ENCODE measurements at places on chromosomes 7 and 10.

- DNase-seq = no peak
Measured at GRCh38 chr10:17801507-17801906, 7.6 kb upstream of the MRC1 start.

- DNase-seq = peak; percentile 51
Measured at GRCh38 chr7:29989257-29989995, at the start of gene SCRN1. TSS of gene SCRN1 (minus strand) at chr7:29989801. CDS start at chr7:29969067, 20,734 bp downstream.

DNA sequence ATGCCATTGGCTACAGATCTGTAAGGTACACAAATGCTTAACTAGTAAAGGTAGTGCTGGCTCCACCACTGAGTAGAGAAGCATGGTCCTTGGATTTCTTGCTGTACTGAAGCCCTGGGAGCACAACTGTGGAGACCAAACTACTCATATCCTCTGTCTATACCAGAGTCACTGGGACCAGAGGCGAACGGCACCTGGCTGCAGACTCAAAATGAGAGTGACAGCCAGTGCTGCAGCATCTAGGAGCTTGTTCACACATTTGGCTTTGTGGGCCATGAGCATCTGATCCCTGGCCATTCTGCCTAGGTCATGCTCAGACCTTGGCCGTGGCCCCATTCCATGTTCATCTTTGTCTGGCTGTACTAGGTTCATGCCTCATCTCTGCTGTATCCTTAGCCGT is 31.9 kb downstream of the LRRC18 start:
- DNase-seq = no peak

DNA sequence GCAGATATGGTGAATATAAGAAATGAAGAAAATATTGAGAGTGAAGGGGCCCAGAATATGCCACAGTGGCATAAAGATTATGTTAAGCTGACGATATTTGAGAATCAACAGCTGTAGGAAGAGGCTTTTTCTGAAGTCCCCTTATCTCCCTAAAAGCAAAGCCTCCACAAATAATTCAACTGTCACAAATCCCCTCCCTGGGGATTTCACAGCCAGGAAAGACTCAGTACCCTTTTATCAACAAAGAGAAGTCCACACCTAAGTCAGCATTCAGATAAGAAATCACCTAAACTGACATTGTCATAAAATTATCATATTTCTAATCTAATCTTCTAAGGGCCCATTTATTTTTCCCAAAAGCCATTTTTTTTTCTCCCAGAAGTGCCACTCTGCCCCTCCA is 284.9 kb upstream of the VWC2 start:
- no peak for DNase-seq

GRCh38 chr10:110366635-110367034 is 61.9 kb upstream of the SMNDC1 start:
- no peak for DNase-seq

GRCh38 chr7:24135003-24135817 is 148.8 kb upstream of the NPY start:
- no peak for DNase-seq

DNA sequence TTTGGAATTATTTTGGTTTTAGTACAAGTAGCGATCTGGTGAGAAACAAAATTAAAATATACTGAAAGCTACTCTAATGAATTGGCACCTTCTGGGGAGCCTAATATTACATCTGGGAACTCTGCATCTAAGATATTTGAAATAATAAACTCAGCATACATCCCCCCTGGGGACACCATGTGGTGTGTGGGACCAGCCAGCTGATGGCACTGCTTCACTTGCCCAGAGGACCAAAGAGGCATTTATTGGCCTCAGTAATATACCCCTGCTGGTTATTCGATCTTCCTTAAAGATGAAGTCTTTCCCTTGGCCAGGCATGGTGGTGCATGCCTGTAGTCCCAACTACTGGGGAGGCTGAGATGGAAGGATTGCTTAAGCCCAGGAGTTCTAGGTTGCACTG is 195.1 kb upstream of the AUTS2 start:
- DNase-seq = no peak

GRCh38 chr7:130329681-130330080 is 14.9 kb upstream of the CPA5 start:
- no peak for DNase-seq

DNA sequence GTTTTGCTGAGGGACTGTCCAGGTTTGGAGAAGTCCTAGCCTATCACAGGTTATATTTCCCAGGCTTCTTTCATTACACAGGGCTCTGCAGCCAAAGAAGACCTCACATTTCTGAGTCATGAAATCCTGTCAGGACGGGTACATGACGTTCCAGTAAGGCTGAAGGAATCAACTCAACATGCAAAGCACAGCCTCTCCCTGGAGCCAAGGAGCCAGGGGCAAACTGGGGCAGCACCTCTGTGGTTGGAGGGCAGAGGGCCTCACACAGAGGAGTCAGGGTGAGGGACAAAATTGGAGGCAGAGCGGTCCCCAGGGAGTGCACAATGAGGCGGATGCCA is 116.3 kb upstream of the GDF10 start:
- no peak for DNase-seq

DNA sequence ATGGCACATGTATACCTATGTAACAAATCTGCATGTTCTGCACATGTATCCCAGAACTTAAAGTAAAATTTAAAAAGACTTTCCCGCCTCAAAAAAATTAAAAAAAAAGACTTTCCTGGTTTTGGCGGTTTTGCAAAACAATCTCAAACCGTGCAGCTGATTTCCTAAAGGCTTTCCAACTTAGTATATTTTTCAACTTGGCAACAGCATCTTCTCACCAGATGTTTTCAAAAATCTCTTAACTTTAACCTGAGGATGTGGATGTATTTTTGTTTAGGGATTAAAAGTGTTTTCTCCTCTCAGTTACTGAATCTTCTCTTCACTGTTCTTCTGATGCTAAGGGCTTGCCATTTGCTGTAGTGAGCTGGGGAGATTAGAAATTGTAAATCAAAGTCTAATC is 96.5 kb upstream of the PLPP4 start:
- DNase-seq = no peak

DNA sequence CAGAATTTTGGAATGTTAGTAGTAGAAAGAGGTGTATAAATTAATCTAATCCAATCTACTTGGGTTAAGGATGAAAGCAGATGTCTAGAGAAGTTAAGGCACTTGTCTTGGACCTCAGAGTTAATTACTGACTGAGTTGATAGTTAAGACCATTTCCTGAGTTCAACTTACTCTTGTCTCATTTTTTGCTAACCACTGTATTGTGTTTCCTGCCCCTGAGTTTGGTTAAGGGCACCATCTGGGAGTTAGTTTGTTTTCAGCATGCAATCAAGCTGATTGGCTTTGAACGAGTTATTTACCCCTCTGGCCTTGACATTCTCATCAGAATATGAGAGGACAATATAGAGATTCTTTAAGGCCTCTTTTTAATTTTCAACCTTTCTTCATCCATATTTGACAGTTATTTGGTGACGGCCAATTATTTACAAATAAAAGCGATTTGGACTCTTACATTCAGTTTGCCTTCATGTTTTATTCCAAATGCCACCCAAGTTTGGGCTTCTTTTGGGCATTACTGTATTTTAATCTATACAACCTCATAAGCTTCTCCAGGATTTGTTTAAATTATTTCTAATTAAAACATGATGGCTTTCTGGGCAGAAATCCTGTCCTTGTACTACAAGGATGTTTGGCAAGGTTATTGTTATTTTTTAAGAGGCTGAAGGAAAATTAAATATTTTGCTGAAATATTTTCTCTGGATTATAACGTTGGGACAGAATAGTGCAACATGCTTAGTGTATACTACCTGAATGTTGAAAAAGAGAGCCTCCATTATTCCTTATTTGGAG is 225.0 kb downstream of the CACNB2 start:
- DNase-seq = no peak

DNA sequence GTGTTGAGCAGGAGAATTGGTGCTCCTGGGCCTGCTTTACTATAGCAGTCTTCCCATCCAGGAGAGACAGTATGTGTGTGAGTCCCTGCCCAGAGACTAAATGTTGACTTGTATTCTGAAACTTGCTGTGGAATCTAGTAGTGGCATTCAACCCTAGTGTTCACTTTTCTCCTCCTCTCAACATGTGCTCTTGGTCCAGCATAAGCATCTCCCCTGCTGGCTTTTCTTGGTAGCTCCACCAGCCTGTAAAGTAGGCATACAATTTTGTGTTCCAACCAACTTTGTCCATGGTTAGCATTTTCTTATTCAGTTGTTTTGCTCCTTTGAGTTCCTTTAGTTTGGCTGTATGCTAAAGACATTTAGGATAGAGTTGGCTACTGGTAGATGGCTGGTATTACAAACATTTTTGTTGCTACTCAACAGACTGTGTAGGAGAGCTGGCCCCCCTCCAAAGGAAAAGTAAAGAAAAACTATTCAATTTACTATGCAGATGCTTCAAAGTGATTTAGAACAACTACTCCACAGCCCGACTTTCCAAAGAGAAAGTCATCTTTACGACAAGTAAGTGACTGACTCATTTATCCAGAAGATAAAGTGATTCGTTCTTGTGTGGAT is 46.0 kb downstream of the ASB4 start:
- DNase-seq = no peak

GRCh38 chr7:42617806-42618457 is 293.9 kb downstream of the C7orf25 start:
- peak; percentile 13 for DNase-seq

DNA sequence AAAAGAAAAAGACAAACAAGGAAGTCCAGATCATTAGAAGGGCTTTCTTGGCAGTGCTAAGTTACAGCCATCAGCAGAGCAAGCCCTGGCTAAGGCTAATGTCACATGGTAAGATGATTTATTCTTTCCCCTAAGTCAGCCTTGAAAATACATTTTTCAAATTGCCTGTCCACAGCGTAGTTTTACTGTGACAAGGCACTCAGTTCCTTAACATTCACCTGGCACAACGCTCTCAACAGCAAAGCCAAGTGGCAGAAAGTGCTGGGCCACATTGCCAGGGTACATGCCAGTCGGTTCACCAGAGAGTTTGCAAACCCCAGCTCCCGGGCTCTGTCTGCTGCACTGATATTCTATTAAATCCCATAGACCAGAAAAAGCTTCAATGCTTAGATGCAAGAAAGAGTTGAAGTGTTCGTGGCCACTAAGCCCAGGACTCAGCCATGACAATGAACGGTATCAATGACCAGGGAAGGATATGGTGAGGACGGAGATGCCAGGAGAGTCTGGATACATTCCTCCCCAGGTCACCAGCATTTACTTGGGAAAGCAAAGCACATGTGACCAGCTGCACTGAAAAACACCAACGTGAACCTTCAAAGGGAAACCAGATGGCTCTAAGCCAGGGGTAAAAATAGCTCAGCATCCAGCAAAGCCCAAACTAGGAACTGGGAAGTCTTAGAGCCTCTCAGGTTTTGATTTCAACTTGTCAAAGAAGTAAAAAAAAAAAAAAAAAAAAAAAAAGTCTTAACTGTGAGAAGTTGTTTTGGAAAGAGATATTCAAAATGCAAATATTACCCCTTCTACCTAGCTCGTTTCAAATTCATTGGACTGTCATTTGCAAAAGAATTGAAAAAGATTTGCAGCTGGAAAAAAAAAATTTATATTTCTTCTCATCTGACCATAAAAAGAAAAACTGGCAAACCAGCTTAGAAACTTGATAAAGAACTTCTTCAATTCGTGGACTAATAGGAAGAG is 23.9 kb upstream of the MPP7 start:
- DNase-seq = peak; percentile 10

GRCh38 chr7:36312064-36312914 is 77.4 kb upstream of the ANLN start:
- no peak for DNase-seq

DNA sequence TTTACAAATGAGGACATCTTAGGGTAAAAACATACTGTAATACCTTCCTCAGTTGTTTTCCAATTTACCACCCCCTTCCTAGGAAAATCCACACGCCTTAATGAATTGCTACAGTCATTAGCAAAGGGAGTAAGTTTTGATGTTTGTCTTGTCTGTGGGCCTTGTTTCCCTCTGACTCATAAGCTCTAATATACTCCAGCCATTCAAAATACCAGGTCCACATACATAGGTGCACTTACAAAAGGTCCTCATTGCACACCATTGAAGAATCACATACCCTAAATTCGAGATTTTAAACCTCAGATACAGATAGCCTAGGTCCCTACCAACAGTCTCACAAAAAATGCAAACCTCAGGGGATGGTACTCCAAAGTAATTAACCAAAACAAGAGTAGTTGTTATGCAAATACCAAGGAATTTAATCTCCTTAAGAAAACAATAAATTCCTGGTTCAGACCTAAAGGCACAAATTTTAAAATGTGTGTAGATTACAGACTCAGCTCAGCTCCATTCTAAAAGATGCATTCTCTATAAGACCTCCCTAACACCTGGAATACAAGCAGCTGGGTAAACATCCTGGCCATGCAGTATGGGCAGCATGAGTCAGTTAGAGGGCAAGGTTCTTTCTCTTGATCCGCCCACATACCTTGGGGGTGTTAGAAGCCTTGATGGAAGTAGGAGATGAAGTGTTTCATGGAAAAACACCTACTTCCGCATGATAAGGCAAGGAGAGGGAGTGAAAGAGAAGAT is 3.0 kb upstream of the LIPK start:
- peak; percentile 77 for DNase-seq

GRCh38 chr10:77675347-77675746 is 37.7 kb upstream of the KCNMA1 start:
- DNase-seq = no peak

- DNase-seq = no peak
Measured at GRCh38 chr7:2905500-2905899, 61.4 kb upstream of the GNA12 start.

GRCh38 chr10:63605197-63605967 is 84.2 kb downstream of the REEP3 start:
- DNase-seq = no peak

DNA sequence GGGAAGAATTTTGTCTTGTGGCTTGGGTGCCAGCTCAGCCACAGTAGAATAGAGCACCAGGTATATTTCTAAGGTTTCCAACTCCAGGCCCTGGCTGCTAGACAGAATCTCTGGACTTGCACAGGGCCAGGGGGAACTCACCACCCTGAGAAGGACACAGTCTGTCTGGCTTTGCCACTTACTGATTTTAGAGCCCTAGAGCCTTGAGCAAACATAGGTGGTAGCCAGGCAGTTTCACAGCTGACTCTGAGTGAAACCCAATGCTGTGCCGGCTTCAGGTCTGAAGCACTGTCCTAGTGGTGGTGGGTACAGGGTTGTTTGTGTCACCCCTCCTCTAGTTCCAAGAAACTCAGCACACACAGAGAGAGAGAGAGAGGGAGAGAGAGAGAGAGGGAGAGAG is 81.6 kb downstream of the TES start:
- no peak for DNase-seq

DNA sequence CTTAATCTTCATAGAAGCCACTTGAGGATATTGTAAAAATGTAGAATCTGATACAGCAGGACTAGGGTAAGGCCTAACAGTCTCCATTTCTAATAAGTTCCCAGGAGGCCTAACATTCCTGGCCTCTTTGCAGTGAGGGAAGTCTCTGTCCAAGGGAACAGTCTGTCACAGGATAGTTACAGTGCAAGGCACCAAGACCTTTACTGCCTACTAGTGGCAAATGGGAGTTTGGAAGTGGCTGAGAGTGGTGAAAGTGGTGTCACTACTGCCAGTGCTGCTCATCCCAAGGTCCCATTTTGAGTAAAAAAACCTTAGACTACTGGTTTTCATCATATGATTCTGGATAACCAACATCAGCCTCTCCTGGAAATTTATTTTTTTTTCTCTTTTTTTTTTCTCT is 619.5 kb upstream of the SEMA3D start:
- DNase-seq = no peak

All from SHP77 (cell line).